ENCODE measurements at places on chromosomes 13 and 19.

DNA sequence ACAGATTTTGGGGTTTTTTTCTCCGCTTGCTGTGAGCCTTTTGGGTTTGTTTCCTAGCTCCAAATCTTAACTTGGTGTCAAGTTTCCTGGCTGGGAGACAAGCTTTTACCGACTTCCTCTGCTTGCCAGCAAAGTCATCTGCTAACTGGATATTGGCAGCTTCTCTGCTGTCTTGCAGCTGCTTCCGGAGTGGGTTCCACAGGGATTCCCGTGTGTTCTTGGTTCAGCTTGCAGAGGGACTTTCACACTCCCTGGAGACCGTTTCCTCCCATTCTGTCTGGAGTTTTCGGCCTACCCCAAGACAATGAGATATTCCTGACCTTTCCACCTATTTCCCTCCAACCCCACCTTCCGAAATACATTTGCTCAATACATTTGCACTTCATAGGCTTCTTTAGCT is 2.2 kb upstream of the COLGALT1 start:
- DNase-seq, result no peak

DNA sequence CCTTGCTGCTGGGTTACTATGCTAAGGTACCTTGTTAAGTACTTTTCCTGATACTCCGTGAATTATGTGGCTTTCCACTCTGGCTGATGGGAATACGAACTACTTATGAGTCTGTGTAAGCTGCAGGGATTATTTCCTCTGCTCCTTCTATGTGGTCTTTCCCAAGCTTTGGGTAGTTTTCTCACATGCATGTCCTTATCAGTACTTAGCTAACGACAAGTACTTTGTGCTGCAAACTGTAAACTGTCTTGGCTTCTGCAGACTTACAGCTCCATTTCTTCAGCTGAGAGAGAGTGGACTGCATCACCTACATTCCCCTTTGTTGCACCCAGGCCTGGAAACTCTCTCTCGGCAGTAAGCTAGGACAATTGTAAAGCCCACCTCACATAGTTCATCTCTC is 76.6 kb downstream of the FGF9 start:
- DNase-seq, result no peak

GRCh38 chr19:33819506-33819879 is 22.8 kb downstream of the KCTD15 start:
- DNase-seq, result no peak

DNA sequence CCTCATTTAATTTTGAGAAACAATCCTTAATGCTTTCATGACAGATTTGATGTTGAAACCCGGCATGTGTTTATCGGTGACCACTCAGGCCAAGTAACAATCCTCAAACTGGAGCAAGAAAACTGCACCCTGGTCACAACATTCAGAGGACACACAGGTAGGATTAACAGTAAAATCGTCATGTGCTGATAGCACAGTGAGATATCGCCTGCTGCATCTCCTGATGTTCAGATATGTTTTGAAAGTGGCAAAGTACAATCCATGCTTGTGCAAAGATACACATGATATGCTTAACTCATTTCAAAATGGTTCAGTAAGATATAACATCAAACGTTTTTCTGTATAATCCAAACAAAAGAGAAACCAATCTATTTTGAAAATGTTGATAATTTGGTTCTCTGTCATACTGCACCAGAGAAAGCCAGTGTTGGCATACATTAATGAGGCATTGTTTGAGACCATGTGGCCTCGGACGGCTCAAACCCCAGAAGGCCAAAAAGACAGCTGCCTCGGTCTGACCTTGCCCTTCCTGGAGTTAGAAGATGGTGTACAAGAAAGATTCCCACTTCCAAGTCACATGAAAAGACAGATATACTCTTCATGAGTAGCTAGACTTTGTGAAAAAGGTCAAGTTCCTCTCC is 76.2 kb downstream of the DHRS12 start:
- DNase-seq, result no peak

DNA sequence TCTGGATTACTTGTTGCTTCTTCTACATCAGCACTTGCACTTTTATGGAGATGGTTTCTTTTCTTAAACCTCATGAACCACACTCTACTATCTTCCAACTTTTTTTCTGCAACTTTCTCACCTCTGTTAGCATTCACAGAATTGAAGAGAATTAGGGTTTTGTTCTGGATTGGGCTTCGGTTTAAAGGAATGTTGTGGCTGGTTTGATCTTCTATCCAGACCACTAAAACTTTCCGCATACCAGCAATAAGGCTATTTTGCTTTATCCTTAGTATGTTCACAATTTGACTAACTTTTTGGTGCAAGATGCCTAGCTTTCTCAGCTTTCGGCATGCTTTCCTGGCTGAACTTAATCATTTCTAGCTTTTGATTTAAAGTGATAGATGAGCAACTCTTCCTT is 666.7 kb upstream of the MIR17HG start:
- no peak for DNase-seq

DNA sequence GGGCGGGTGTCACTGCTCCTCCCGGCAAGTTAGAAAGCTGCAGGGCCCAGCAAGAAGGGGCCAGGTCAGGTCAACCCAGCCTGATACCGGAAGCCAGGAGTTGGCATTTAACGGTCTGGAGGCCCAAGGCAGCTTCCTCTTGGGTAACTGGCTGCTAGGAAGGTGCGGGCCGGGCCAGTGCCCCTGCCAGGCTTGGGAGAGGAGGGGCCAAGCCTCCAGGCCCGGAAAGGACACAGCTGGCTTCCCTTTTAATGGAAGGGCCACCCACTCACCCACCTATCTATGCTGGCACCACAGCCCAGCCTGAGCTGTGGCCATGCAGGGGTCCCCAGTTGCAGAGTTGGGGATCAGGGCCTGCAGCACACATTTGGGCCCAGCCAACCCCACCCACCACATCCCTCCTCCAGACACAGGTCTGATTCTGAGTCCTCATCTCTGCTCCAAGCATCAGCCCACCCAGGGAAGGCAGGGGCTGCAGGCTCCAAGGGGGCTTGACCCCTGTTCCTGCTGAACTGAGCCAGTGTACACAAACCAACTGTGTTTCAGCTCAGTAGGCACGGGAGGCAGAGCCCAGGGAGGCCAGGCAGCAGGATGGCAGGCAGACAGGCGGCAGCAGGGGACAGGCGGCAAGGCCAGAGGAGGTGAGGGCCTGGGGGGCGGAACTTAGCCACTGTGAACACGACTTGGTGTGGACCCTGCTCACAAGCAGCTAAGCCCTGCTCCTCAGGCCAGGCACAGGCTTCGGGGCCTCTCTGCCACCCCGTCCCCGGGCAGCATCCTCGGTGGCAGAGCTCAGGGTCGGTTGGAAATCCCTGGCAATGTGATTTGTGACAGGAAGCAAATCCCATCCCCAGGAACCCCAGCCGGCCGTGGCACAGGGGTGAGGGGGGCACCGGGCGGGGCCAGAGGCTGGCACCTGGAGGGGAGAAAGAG is 40.8 kb downstream of the ZSWIM4 start:
- no peak for DNase-seq

DNA sequence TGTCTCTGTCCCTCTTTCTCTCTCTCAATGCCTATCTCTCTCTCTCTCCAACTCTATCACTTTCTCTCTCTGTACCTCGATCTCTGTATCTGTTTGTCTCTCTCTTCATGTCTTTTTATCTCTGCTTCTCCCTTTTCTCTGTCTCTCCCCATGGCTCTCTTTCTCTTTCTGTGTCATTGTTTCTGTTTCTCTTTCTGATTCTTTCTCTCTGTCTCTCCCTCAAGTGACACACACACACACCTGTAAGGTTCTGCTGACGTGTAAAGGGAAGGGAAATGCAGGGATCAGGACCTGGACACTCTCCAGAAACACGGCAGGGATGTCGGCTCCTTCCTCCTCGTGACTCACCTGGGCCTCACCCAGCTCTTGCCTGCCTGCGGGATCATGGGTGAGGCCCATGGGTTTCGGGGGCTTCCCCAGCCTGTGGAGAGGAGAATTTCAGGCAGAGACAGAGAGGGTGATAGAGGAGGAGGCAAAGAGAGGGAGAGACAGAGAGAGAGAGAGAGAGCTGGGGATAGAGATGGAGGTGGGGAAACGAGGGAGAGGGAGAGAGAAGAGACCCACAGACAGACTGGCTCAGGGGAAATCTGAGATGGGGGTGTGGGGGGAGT is 5.4 kb upstream of the PLAUR start:
- no peak for DNase-seq

DNA sequence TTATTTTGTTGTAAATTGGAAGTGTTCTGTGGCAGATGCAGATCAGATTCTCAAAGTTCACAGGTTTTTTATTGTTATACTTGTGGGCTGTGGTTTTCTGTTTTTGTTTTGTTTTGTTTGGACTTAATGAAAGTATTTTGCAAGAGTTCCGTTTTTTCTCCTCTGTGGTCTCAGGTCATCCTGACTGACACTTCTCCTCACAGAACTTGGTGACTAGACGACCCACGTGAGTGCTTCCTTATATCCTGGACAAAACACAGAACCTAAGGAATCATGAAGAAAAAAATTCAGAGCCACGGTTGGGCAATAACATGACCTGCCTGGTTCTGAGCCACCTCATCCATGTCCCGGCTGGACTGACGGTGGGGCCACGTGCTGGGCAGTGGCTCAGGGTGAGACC is 2.5 kb upstream of the RFPL4AL1 start:
- DNase-seq, result no peak

DNA sequence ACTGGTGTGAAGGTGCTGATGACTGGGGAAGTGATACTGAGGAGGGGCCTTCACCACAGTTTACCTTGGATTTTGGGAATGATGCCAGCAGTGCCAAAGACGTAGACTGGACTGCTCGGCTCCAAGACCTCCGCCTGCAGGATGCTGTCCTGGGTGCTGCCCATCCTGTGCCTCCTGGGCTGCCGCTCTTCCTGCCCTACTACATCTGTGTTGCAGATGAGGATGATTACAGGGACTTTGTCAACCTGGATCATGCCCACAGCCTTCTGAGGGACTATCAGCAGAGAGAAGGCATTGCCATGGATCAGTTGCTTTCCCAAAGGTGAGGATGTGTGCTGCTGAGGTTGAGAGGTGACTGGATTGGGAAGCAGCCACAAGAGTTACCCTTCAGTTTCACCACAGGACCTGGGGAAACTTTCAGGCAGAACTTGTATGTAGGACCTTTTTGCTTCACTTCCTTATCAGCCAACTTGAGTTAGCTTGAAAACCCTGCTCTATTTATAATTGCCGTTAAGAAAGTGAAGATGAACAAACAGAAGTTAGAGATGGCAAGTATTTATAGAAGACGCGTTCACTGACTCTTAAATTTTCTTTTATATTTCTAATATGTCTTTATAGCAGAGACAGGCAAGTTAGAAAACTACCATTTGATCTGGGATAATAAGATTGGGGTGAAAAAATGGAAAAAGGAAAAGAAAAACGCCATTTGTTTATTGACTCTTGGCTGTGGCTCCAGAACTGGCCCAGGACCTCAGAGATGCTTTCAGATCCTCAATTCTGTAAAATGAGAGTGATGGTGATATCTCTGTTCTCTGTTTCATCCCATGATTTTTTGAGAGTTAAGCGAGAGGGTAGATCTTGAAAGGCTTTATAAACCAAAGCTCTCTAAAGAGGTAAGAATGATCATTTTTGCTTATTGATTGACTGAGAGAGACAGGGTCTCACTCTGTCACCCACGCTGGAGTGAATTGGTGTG is 5.3 kb downstream of the PDCD2L start:
- no peak for DNase-seq

DNA sequence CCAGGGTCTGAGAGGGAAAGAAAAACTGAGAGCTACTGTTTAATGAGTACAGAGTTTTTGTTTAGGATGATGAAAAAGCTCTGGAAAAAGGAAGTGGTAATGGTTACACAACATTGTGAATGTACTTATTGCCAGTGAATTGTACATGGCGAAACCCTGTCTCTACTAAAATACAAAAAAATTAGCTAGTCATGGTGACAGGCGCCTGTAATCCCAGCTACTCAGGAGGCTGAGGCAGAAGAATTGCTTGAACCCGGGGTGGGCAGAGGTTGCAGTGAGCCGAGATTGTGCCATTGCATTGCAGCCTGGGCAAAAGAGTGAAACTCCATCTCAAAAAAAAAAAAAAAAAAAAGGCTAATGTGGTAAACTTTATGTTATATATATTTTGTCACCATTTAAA is 96.3 kb downstream of the VWA8 start:
- DNase-seq, result no peak

GRCh38 chr19:33217881-33218280 is 7.8 kb downstream of the SLC7A10 start:
- DNase-seq, result no peak

DNA sequence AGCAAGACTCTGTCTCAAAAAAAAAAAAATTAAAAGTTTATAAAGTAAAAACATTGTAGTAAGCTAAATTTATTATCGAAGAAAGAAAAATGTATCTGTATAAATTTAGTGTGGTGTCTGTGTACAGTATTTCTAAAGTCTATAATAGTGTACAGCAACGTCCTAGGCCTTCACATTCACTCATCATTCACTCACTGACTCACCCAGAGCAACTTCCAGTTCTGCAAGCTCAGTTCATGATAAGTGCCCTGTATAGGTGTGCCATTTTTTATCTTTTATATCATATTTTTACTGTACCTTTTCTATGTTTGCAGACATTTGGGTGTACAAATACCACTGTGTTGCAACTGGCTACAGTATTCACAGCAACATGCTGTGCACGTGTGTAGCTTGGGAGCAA is 118.1 kb downstream of the TNFRSF19 start:
- no peak for DNase-seq

DNA sequence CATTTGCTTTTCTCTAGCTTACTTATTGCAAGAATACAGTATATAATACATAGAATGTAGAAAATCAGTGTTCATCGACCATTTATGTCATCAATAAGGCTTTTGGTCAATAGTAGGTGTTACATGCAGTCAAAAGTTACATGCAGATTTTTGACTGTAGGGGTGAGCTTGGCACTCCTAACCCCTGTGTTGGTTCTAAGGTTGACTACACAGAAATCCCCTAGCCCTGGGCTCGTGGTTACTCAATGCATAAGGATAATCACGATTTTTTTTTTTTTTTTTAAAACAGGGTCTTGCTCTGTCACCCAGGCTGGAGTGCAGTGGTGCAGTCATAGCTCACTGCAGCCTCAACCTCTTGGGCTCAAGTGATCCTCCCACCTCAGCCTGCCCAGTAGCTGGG is 4.0 kb upstream of the NWD1 start:
- no peak for DNase-seq

DNA sequence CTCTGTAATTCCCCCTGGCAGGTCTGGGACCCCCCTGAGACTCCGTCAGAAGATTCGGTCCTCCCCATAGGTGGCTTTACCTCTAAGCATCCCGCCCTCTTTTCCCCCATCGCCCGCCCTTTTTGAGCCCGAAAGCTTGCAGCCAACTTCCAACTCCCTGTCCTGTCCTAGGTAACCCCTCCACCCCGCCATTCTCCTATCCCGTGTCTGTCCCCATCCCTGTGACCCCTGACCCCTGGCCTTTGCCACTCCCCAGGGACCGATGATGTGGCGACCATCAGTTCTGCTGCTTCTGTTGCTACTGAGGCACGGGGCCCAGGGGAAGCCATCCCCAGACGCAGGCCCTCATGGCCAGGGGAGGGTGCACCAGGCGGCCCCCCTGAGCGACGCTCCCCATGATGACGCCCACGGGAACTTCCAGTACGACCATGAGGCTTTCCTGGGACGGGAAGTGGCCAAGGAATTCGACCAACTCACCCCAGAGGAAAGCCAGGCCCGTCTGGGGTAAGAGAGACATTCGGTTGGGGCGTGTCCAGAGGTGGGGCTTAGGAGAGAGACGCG is 488 bp downstream of the RCN3 start:
- DNase-seq, result no peak
